Mesothelial cell of epicardium (in vitro differentiated cells): ENCODE measurements at places on chromosomes 2 and 18.
A peak's percentile ranks its signal among the peaks of the same experiment; 100 is the strongest.

DNA sequence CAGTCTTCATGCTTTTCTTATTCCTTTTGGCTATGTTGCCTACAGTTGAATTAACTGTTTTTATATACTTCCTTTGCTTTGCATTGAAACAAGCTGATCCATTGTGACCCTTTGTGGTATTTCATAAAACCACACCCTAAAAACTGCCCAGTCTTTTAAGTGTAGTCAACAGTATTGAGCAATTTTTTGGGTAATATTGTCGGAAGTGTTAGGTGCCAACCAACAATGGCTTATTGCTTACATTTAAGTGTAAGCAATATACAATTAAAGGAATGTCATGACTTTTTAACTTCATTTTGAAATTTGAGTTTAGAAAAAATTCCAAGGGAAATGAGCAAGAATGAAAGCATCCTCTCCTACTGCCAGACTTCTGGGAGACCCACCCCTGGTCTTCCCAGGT is 174.1 kb downstream of the NEDD4L start:
- no peak for DNase-seq

GRCh38 chr2:177964892-177965291 is 107.7 kb downstream of the PDE11A start:
- no peak for DNase-seq

DNA sequence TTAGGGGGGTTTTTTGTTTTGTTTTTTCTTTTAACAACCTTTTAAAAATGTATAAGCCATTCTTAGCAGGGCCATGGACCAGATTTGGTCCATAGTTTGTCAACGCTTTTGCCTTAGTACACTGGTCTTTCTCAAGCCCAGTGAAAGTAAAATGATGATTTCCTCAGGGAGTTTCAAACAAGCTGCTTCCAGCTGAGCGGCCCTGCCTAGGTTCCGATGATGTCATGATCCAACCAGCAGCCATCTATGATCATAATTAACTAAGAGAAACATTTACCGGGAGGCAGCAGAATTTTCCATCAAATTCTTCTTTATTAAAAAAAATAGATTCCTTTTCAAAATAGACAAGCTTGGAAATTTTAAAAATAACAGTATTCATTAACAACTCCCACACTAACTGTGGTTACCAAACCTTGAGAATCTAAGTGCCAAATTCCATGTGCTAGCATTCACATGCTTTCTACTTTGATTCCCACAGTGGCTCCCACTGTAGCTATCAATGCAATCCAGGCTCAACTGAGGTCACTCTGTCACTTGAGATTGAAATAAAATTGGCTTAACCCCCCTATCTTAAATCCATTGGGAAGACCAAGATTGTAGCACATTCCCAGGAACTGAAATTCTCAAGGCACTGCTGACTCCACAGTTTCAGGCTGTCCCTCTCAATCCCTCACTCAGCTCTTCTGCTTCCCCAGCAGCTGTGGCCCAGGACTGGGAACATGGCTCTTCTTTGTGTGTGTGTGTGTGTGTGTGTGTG is 148.9 kb downstream of the RNF152 start:
- no peak for DNase-seq

DNA sequence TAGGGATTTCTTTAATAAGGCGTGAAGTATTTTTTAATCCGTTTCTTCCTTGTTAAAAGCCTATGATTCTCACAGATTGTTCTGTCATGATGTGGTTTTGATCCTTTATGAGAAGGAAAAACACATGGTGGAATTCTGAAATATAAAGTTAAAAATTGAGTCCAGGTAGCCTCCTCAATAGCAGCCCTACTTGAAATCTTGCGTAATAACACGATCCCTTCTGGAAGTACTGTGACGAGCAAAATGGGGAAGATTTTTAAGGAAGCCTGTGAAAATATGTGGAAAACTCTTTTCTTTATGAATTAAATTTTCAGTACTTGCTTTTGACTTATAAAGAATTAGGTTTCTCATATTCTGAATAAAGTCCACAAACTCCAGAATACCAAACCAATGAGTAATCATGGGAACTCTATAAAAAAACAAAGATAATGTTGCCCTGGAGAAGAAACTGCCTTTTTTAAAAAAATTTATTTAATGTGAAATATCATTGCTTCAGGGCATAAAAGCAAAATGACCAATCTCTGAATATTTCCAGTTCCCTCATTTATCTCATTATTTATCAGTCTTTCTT is 476.4 kb upstream of the ZEB2 start:
- DNase-seq, result no peak

GRCh38 chr2:128505150-128505490 is 186.5 kb upstream of the HS6ST1 start:
- no peak for DNase-seq

DNA sequence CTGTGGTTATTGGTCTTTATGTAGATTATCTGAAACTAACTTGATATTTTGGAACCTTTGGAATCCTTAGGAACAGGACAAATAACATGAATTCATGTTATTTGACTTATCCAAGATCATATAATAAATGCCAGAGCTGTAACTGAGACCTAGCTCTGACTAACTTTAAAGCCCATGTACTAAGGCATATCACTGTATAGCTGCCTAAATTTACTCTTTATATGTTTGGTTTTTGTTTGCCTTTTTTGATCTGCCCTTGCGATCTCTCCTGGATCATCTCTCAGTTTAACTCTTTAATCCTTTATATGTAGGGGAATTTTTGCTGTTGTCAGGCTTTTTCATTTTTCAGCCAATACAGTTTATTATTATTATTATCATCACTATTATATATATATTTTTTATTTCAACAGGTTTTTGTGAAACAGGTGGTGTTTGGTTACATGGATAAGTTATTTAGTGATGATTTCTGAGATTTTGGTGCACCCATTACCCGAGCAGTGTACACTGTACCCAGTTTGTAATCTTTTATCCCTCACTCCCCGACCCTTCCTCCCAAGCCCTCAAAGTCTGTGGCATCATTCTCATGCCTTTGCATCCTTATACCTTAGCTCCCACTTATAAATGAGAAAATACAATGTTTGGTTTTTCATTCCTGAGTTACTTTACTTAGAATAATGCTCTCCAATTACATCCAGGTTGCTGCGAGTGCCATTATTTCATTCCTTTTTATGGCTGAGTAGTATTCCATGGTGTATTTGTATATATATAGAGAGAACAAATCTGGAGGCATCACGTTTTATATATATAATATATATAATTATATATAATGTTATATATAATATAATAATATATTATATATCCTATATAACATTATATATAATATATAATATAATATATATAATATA is 48.9 kb downstream of the APLF start:
- DNase-seq, result no peak

- DNase-seq, result no peak
Measured at GRCh38 chr18:53886058-53886457, 338.4 kb downstream of the MBD2 start.

DNA sequence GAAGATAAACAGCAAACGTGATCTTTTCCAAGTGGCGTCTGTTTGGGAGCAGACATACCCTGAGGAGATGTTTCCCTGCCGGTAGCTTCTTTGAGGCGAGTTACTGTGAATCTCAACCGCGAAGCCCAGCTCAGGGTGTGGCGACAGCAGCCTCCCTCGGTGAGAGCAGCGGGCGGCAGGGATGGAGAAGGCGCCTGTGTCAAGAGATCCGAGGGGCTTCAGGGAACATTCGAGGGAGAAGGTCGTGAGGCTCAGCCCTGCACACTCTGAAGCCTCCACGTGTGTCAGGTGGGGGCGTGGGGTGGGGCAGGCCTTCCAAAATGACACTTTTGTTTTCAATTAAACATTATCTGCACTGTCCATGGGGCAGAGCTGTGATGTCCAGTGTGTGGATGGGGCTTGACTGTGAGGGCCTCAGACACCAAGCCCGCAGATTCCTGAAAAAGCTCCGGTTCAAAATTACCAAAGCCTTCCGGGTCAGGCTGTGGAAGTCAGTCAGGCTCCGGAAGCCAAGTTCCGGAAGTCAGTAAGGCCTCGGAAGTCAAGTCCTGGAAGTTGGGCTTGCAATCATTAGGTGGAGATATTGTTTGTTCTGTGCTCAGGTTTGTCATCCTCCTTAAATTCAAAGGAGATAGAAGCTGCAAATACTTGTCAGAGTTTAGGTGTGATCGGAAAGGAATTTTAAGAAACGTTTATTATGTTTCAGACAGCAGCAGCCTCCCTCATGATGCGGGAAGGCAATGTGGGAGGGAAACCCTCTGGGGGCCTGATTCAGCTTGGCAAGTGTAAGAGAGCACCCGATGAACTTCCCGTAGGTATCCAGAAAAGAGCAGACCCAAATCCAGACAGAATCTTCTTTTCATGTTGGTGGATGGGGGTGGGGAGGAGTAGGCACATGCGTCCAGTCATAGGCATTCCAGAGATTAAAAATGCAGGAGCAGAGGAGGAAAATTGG is 20.7 kb downstream of the SMIM21 start:
- DNase-seq, result no peak

DNA sequence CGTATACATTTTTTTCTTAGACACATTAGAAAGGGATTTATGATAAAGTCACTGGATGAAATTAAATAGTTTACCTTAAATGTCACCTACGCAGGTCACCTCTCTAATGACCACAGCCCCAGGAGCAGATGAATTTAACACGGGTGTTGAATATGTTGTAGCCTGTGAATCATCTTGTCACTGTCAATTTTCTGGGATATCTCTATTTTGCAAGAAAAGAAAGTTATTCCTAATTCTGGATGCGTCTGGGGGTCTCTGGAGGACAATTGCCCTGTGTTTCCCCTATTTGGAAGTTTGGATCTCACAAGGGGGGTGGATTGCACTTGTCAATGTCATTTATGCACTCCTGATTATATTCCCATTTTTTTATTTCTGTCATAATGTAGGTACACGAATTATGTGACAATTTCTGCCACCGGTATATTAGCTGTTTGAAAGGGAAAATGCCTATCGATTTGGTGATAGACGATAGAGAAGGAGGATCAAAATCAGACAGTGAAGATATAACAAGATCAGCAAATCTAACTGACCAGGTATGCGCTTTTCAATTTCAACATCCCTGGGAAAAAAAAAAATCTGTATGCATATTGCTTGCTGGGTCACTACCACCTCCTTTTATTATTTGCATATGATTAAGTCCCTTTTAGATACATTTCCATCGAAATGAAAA is 7.7 kb downstream of the MEIS1 start:
- DNase-seq, result no peak

- no peak for DNase-seq
Measured at GRCh38 chr18:30582078-30582477, 460.5 kb downstream of the DSC3 start.

DNA sequence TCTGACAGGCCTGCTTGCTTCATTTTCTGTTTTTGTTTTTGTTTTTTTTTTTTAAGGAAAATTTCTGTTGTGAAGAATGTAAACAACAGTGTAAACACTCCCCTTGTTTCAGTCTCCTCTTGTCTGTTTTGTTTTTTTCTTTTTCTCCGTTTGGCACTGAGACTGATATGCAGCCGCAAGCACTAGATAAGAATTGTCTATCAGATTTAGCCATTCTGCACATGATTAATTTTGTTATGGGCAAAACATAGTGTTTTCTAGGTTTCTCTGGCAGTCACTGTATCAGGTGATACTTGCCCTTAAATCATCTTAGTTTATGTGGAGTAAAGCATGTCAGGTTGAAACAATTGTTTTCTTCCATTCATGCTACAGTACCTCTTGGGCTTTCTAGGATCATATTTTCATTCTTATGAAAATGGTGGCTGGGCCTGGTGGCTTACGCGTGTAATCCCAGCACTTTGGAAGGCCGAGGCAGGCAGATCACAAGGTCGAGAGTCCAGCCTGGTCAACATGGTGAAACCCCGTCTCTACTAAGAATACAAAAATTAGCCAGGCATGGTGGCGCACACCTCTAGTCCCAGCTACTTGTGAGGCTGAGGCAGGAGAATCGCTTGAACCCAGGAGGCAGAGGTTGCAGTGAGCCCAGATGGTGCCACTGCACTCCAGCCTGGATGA is 12.9 kb upstream of the RBMS1 start:
- DNase-seq, result no peak

DNA sequence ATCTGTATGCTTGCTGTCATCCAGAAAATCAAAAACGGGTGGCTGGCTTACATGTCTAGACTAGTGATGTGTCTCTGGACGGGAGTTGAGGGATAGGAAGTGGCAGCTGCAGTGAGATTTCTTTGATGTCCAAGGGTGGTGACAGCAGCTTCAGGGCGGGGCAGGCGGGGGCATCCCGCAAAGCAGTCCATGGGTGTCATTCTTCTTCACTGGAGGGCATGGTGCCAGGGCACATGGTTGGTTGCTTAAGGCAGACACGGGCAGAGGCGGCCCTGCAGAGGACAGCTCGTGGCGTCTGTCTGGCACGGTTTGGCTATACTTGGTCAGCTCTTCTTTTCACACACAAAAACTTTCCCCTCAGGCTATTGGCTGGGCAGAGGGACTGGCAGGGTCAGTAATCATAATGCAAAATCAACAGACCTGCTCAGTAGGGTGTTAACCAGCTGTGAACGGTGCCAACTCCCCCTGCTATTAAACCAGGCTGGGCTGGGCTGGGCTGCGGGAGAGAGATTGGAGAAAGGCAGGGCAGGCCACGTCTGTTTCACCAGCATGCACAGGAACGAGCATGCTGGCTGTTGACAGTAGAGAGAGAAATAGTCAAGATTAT is 63.7 kb downstream of the COL4A3 start:
- DNase-seq, result no peak

- no peak for DNase-seq
Measured at GRCh38 chr18:70693246-70693645, 404.4 kb downstream of the SOCS6 start.

GRCh38 chr2:128415779-128416061 is 97.1 kb upstream of the HS6ST1 start:
- DNase-seq, result no peak

GRCh38 chr2:218962859-218963492 is 3.5 kb downstream of the CDK5R2 start:
- peak; percentile 95 for DNase-seq

DNA sequence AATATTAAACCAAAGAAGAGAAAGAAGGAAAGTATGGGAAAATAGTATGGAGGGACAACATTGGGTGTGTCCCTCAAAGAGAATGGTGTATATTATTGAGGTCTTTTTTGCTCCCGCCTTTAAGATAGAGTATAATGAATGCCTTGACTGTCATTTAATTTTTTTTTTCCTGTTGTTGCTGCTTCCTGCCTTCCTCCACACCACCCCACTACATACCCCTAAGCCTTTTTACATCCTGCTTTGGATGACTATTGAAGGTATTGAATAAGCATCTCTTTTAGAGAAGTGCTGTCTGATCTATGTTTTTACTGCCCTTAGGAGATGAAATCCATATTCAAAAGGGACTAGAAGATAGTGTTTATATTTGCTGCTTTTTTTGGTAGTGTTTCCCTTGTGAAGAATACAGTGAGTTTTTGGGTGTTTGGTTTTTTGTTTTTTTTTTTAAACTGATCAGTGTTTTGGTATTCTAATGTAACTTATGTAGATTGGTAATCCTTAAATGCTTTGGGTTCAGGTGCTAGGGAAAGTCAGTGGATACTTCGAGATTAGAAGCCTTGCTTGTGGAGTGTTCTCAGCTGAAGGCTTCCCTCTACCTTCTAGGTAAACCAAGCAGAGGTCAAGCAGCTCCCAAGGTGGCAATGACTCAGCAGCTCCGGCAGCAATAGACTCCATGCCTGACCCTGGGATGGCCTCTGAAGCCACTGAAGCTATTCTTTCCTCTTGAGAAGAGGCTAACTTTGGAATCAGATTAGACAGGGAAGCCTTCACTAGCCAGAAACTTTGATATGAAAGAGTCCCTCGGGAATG is 5.0 kb downstream of the FZD7 start:
- no peak for DNase-seq

GRCh38 chr2:124814968-124815745 is 790.1 kb downstream of the CNTNAP5 start:
- no peak for DNase-seq

- no peak for DNase-seq
Measured at GRCh38 chr2:142557391-142557790, 320.1 kb upstream of the KYNU start.

- no peak for DNase-seq
Measured at GRCh38 chr18:75154259-75154658, 54.7 kb downstream of the PTGR3 start.
